SJSA1 (cell line): ENCODE measurements at places on chromosomes 1 and 21.

GRCh38 chr21:28758042-28758882 lies 234.4 kb downstream of the LTN1 start:
- no peak for DNase-seq

- no peak for DNase-seq
Observed at GRCh38 chr21:45022736-45023135, 51.6 kb upstream of the ADARB1 start.

DNA sequence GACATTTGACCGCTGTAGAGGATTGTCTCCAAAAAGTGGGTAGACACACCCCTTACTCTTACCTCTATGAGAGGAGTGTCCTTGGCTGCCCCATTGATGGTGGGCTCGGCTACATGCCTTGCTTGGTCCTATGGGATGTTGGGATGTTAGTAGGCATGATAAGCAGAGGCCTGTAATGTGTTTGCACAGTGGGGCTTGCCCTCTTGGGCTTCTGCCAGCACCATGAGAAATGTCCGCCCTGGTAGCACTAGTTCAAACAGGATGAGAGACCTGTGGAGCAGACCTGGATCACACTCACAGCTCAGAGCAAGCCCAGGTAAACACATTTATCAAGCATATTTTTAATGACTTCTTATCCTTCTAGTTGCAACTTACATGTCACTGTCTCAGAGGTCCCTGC lies 54.2 kb downstream of the SH3GLB1 start:
- no peak for DNase-seq

DNA sequence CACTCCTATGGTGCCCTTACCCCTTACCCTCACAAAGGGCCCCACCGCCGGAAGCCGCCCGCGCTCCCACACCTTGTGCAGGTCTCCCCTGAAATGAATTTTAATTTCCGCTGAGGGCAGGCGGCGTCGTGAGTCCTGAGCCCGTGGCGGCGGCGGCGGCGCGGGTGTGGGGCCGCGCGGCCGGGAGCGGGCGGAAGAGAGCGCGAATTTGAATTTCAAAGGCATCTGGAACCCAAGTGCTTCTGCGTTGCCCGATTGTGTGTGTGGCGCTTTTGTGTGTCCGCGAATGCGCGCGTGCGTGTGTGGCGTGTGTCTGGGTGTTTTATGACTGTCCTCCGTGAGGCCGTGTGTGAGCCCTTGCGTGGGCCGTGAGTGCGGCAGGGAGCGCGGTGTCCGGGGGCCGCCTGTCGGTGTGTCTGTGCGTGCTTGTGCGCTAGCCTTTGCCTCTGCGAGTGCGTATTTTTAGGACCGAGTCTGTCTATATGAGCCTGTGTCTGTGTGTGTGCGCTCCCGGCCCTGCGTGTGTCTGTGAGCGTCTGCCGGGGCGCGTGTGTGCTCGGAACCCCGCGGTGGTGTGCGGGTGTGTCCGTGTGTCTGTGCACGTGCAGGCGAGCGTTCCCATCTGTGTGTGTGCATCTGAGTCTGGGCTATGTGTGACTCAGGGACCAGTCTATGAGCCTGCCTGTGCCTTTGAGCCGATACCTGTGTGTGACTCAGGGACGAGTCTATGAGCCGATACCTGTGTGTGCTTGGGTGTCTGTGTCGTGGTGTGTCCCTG lies 7.9 kb upstream of the ADGRB2 start:
- DNase-seq: no peak

GRCh38 chr1:8873506-8874229 lies 4.8 kb downstream of the ENO1 start:
- DNase-seq: peak; percentile 99

DNA sequence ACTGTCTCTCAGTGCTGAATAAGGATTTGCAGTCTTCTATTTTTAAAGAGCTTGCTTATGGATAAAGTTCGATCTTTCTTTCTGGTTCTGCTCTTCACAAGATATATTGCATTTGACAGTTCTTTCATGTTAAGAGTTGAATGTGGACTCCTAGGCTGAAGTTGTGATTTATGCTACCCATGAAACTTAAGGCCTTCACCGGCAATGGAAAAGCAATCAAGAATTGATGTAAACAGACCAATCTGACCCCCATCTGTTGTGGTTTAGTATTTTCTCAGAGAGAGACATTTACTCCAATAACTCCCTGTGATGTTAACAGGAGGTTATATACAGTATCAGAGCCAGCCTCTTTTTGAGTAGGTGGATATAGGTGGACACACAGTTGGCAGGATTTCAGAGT lies 165.8 kb downstream of the PAPPA2 start:
- DNase-seq: no peak

- no peak for DNase-seq
Observed at GRCh38 chr1:41351262-41352151, 9.7 kb upstream of the FOXO6 start.

DNA sequence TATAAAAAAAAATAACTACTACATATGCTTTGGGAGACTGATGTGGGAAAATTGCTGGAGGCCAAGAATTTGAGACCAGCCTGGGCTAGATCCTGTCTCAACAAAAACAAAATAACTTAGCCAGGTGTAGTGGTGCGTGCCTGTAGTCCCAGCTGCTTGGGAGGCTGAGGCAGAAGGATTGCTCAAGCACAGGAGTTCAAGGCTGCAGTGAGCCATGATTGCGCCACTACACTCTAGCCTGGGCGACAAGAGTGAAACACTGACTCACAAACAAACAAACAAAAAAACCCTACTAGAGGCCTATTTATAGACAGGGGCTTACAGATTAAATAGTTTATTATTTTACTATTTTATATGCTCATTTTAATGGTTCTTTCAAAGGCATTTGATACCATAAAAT lies 80.0 kb downstream of the LHX4 start:
- DNase-seq: peak; percentile 20

DNA sequence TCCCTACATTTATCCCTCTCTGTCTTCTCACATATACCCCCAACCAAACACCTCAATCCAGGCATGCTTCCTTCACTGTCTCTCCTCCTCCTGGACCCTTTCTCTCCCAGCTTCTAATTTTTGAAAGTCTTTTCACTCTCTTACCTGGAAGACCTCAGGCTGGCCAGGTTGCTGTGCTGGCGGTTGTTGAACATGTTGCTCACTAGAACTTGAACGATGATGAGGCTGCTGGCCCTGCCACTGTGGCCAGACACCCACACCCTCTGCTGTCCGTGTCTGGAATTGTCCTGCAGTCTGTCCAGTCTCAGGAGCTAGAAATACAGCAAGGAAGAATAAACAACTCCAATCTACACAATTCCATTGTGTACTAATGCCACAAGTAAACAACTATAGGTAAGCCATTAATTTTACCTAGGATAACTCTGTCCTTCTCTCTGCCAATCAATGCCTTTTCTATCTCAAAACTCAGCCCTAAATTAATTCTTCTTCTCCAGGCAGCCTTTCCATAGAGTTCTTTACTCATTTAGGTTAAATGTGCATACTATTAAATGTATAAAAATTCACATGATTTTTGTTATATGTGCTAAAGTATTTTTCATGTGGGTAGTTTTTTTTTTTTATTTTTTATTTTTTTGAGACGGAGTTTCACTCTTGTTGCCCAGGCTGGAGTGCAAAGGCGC lies 5.1 kb upstream of the CTSK start:
- peak; percentile 73 for DNase-seq

DNA sequence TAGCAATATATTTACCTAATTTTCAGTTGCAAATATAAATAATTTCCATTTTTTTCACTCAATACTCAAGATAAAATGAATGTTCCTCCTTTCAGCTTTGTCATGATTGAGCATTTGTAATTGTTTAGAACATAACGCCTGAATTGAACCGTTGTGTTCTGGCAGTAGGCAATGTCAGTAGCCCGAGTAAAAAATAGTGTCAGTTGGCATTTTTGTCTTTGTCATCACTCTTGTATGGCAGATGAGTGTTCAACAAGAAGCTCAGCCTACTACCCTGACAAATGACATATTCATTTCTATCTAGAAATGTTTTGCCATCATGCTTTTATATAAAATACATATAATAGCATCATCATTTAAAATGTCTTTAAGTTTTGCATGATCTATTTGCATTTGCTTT lies 691.4 kb upstream of the NCAM2 start:
- no peak for DNase-seq

- DNase-seq: no peak
Observed at GRCh38 chr1:66850989-66851388, 49.9 kb upstream of the INSL5 start.

GRCh38 chr1:235986869-235987268 lies 78.0 kb downstream of the NID1 start:
- no peak for DNase-seq

- DNase-seq: peak; percentile 44
Observed at GRCh38 chr1:164559342-164560051, 513 bp downstream of the PBX1 start.

DNA sequence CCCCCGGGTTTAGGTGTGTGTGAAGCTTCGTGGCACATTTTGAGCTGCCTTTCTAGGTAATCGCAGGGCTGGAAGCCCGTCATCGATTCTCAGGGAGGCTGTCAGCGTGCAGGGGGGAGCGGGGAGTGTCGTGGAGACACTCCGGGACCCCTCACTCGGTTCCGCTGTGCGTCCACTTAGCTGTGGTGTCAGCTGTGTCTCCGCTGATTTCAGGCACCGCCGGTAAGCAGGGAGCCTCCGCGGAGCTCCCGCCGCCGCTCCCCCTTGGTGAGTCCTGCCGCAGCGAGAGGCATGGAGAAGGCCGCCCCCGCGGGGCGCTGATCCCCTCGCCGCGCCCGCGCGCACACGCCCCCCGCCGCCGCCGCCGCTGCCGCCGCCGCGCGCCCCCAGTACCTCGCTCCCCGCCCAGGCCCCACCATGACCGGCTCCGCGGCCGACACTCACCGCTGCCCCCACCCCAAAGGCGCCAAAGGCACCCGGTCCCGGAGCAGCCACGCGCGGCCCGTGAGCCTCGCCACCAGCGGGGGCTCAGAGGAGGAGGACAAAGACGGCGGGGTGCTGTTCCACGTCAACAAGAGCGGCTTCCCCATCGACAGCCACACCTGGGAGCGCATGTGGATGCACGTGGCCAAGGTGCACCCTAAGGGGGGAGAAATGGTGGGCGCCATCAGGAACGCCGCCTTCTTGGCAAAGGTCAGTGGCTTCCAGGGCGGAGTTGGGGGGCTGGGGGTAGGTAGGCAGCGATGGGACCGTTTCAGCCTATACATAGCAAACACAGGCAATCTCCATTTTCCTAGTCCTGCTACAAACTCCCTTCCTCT lies 995 bp downstream of the VASH2 start:
- DNase-seq: no peak

- peak; percentile 90 for DNase-seq
Observed at GRCh38 chr1:181142096-181142958, 53.8 kb downstream of the IER5 start.

- no peak for DNase-seq
Observed at GRCh38 chr1:172117800-172118199, 276.5 kb downstream of the DNM3 start.

DNA sequence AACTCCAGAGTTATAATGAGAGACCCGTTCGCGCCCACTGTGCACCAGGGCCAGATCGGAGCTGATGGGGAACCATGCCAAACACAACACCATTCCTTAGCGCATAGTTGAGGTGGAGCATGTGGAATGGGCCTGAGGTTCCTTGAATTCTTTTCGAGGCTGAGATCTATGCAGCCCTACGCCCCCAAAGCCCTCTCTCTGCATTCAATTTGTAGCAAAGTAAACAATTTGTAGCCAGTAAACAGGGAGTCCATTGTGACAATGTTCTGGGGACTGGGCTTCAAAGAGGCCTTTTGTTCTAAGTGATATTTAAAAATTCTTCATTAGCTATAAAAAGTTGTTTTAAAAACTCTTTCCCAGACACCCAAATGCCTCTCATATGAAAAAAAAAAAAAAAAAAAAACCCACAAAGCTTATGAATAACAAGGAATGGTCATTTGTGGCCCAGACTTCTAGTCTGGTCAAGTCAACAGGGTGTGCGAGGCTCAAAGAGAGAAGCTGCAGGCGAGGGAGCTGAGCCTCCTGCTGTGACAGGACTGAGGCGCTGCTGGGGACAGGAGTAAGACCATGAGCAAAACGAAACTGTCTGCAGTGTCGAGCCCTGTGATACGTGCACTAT lies 30.6 kb upstream of the KCNE2 start:
- peak; percentile 89 for DNase-seq

GRCh38 chr1:243364330-243364729 lies 108.5 kb downstream of the SDCCAG8 start:
- no peak for DNase-seq

- no peak for DNase-seq
Observed at GRCh38 chr1:178278916-178279686, 185.2 kb downstream of the RASAL2 start.

- DNase-seq: no peak
Observed at GRCh38 chr1:203401199-203401877, 50.4 kb upstream of the FMOD start.

GRCh38 chr21:44667612-44668011 lies 885 bp upstream of the KRTAP12-2 start:
- no peak for DNase-seq

- DNase-seq: no peak
Observed at GRCh38 chr1:59674595-59674994, 140.2 kb upstream of the HOOK1 start.

- no peak for DNase-seq
Observed at GRCh38 chr1:161044535-161044907, 1.3 kb downstream of the USF1 start.

GRCh38 chr21:33391656-33392055 lies 11.6 kb upstream of the IFNGR2 start:
- no peak for DNase-seq

DNA sequence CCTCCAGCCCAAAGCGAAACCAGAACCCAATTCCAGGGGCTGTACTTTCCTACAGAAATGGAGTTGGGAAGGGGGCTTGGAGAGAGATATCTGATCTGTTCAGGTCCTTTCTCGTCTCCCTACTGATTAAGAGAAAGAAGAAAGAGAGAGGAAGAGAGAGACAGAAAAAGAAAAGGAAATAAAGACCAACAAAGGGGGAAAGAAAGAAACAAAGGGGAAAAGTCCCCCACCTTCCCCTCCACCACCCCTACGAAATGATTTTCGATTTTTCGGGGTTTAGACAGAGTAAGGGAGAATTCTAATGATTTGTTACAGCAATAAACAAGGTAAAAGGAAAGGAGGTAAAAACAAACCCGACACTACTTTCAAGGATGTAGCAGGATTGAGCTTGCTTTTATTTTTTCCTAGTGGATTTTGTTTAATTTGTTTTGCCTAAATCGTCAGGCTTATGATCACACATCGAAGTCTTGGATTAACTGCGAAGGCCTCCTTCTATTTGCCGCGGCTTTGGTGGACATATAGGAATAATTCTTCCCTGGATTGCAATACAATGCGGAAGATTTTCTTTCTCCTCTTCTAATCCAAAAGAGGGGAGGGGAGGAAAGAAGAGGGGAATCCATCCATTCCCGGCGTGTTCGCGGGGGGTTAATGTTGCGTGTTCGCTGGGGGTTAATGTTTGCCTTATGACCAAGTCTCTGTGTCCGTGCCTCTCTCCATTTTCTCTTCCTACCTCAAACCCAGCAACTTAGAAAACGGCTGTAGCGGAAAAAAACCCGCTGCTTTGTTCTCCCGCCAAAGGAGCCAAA lies 1.9 kb downstream of the TAL1 start:
- DNase-seq: no peak

GRCh38 chr1:169312084-169312954 lies 55.3 kb downstream of the NME7 start:
- DNase-seq: peak; percentile 81

- DNase-seq: no peak
Observed at GRCh38 chr1:188652678-188653077, 1823.9 kb downstream of the PLA2G4A start.
